ENCODE measurements at places on chromosomes 2 and 18.

GRCh38 chr2:198054299-198054698 lies 249.9 kb downstream of the PLCL1 start:
- peak; percentile 12 for DNase-seq

- DNase-seq = no peak
Observed at GRCh38 chr18:78144669-78145068, 834.9 kb upstream of the SALL3 start.

DNA sequence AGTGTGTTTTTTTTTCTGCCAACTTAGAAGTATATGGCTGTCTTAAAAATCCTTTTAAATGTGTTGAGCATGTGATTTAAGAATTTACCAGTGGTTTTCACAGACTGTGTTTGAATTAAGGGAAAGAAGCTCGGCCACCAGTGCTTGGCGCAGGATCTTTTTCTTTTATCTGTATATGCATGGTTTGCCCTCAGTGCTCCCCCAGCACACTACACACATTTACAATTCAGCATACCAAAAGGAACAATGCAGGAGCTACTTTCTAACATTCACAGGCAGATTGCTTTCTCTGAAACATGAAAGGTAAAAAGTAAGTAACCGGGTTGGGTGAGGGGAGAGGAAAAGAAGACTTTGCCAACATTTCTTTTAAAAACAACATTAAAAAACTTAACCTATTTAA lies 3.9 kb downstream of the SALL3 start:
- no peak for DNase-seq

- DNase-seq = peak; percentile 30
Observed at GRCh38 chr2:68282811-68283418, 30.6 kb upstream of the PPP3R1 start.

DNA sequence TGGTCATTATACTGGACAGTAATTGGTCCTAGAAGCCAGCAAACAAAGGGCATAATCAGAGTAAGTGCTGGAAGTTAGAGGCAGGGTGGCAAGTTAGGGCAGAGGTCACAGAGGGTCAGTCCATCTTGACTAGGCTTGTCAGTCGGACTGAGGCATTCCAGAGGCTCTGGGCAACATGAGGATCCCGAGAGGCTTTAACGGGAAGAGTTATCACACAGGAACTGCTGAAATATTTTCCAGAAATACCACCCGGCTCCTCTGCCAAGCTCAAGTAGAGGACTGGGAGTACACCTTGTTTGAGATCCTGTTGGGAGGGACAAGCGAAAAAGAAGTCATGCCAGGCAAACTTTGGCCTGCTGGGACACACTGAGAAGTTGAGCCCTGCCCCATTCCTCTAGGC lies 13.7 kb downstream of the C2orf81 start:
- no peak for DNase-seq

- DNase-seq = no peak
Observed at GRCh38 chr2:62112179-62112578, 83.7 kb upstream of the B3GNT2 start.

GRCh38 chr2:216984937-216985336 lies 125.1 kb upstream of the TNP1 start:
- DNase-seq = no peak

GRCh38 chr2:7094231-7094741 lies 177.1 kb downstream of the RNF144A start:
- no peak for DNase-seq

GRCh38 chr18:34773961-34774766 lies 64.1 kb downstream of the DTNA start:
- DNase-seq = no peak

GRCh38 chr2:100730290-100730868 lies 89.6 kb upstream of the NPAS2 start:
- DNase-seq = no peak

DNA sequence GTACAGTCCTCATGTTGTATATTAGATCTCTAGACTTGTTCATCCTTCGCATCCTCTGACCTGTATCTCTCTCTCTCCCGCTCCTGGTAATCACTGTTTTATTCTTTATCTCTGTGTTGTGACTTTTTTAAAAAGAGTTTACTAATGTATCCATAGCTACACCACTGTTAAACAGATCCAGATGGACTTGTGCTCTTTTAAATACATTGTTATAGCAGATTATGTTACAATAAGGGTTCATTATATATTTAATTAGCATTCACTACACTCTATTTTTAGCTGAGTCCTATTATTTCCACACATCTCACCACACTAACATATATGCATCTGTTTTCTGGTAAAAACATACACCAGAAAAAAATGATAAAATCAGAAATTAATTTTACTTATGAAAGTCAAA lies 90.5 kb downstream of the RBM43 start:
- no peak for DNase-seq

GRCh38 chr2:239013678-239013976 lies 165.7 kb downstream of the TWIST2 start:
- no peak for DNase-seq

- DNase-seq = no peak
Observed at GRCh38 chr2:64601785-64602391, 51.8 kb downstream of the SERTAD2 start.

- DNase-seq = no peak
Observed at GRCh38 chr2:233209117-233209532, 42.3 kb upstream of the ATG16L1 start.

DNA sequence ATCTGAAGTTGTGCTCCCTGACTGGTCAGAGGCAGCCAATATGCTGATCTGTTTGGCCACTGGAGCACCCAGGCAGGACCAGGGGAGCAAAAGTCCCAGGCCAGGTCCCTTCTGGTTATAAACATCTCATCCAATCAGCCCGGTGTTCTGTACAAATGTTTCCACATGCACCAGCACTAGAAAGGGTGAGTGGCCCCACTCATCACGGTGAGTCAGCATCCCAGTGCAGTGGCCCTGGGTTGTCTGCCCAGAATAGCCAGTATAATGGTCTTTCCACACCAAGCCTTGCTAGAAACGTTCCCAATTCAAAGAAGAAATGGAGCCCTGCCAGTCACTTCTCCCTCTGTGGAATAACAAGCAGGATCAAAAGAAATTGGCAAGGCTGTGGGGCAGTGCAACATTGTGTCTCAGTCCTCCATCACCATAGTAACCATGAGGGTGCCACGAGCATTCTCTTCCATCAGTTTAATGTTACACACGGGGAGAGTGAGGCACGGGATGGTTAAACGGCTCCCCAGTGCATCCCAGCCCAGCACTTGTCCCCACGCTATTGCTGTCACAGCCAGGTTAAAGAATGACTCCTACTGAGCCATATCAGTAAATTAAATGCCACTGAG lies 174.9 kb downstream of the SEPTIN10 start:
- DNase-seq = no peak

GRCh38 chr2:133766164-133766832 lies 198.0 kb upstream of the NCKAP5 start:
- DNase-seq = no peak

DNA sequence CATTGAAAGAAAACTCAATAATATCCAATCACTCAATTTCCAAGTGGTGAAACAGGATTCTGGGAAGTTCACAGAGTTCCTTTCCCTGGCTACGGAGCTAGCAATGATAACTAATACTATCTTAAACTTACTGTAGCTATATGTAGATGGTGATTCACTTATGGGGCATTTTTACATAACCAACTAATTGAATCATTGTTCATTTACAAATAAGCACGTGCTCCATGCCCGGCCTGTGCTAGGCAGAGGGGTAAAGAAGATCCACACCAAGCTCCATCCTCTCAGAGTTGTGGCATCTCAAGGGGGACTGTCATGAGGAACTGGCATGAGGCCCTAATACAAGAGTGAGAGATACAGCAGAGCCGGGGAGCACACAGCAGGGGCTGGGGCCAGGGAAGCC lies 176.3 kb downstream of the ANKRD30B start:
- DNase-seq = no peak

GRCh38 chr2:170307555-170308351 lies 129.8 kb downstream of the MYO3B start:
- no peak for DNase-seq

GRCh38 chr2:101830555-101830954 lies 133.0 kb downstream of the MAP4K4 start:
- DNase-seq = no peak

GRCh38 chr2:226649871-226650660 lies 149.6 kb downstream of the IRS1 start:
- no peak for DNase-seq

- no peak for DNase-seq
Observed at GRCh38 chr2:45210462-45211195, 201.4 kb upstream of the SIX2 start.

DNA sequence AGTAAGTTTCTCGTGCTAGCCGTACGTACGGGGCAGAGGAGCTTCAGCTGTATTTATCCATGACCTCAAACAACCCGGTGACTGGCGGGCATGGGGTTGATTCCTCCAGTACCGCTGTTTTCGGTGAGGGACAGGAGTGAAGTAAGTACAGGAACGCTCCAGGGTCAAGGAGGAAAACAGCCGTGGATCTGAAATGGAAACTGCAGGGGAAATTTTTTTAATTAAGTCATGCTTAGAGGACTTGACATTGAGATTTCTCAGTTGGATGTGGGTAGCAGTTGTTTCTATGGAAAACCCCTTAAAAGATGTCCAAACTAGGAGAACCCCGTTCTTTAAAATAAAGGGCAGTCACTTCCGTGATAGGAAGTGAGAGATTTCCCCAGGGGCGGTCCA lies 1.2 kb downstream of the RAB12 start:
- DNase-seq = no peak

DNA sequence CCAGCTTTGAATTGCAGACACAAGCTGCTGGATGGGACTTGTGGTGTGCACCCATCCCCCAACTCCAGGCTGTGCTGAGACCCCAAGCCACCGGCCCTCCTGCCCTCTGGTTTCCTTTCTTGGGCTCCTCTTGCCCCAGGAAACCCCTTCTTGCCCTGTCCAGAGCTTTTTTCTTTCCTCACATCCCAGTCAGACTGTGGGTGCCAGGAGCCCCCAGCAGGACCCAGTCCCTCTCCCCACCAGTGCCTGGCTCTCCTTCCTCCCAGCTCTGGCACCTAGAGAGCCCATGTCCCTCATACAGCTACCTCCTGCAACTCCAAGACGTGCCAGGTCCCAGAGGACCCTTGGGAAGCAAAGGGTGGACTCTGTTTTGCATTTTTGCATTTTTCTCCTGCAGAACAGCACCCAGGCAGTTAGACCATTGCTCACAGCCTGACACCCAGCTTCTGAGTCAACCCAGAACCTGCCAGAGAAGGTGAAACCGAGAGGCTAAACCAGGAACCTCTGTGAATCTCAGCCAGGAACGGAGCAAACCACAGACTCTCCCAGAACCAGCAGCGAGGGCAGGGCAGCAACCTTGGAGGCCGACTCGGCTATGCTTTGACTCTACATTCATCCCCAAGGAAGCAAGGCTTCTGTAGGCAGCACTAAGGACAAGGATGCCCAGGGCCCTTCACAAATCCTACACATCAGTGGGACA lies 221.1 kb downstream of the ANAPC1 start:
- peak; percentile 47 for DNase-seq

GRCh38 chr2:214575030-214575429 lies 164.2 kb downstream of the VWC2L start:
- DNase-seq = no peak

DNA sequence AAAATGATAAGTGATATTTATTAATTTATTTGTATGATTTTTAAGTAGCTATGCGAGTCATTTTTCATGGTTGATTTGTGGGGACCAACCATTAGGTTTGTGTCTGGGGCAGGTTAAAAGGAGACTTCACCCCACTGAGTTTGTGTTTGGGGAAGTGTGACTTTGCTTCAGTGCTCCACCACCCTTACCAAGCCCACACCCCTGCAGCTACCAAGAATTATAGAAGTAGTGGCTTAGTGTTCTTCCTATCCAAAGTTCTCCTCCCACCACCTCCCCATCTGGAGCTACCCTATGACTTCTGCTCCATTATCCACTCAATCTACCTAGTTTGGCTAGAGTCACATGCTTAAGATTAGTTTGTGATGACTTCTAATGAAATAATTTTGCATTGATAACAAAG lies 182.1 kb upstream of the ZEB2 start:
- no peak for DNase-seq

GRCh38 chr18:54109131-54109683 lies 115.3 kb downstream of the MBD2 start:
- DNase-seq = no peak

DNA sequence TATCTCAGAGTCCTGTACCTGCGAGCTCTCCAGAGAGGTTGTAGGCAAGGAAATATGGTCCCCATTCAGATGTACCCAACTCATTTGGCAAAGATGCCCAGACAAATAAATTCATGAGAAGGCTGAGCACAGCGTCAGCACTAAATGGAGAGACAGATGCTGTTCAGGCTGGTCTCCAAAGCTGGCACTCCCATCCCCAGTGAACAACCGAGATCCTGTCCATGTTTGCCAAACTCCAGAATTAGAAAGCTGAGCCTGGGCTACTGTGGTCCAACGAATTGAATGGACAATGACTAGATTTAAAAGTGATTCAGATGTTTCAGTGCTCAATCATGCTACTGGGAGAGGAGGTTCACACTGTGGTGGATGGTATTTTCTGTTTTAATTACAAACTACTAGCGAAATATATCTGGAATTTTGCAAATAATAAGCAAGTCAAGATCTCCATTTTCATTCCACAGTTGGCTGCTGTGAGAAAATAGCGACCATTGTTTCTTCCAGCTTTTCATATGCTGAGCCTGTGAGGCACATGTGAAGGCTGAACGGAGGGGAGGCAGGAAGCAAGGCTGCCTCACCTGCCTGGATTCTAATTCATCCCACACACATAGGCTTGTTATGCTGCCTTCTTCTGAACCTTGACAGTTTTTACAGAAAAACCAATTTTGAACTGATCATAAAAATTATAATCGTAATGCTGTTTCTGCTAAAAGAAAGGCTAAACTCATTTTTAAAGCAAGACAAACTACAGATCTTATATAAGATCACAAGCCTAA lies 22.6 kb upstream of the DAPL1 start:
- DNase-seq = no peak

GRCh38 chr2:160417745-160418397 lies 75.7 kb downstream of the RBMS1 start:
- no peak for DNase-seq

- no peak for DNase-seq
Observed at GRCh38 chr2:212863185-212863588, 288.2 kb downstream of the IKZF2 start.

GRCh38 chr2:134800341-134800740 lies 38.1 kb upstream of the ACMSD start:
- no peak for DNase-seq

- DNase-seq = no peak
Observed at GRCh38 chr2:24046599-24046929, 627 bp downstream of the WDCP start.

- DNase-seq = no peak
Observed at GRCh38 chr2:84424152-84424551, 34.9 kb downstream of the SUCLG1 start.

- no peak for DNase-seq
Observed at GRCh38 chr2:171146633-171147032, 14.1 kb downstream of the TLK1 start.

GRCh38 chr2:29368659-29369040 lies 253.4 kb downstream of the CLIP4 start:
- no peak for DNase-seq

- no peak for DNase-seq
Observed at GRCh38 chr2:19607931-19608771, 249.7 kb upstream of the OSR1 start.

- no peak for DNase-seq
Observed at GRCh38 chr2:226030788-226031646, 631.5 kb downstream of the NYAP2 start.

- DNase-seq = no peak
Observed at GRCh38 chr2:109554758-109555157, 59.0 kb downstream of the SEPTIN10 start.

GRCh38 chr2:135512099-135512498 lies 18.9 kb downstream of the ZRANB3 start:
- DNase-seq = no peak

All from GM12892 (cell line).